WTC11 (cell line): ENCODE measurements at places on chromosomes 7 and 10.

DNA sequence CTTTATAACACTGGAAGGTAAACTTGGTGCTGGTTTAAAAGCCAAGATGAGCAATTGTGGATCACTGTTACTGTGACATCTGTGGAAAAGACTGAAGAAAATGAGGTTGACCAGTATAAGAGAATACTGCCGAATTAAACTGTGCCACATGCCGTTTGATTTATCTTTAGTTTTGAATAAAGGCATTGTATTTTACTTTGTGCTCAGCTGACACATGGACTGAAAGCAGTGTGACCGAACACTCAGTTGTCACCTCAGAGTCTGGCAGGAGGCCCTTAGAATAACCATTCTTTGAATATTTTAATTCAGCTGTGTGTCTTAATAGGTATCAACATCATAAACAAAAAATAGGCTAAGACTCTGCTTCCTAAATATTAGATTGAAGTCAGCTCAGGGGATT is 133.7 kb upstream of the GJD4 start:
- no peaks in the 10 kb centered on the region for H3K36me3 ChIP-seq
- no peak overlapping the region for H3K4me3 ChIP-seq
- H3K27ac ChIP-seq = peak overlapping the region; percentile 59; the same call in 1 of the 2 replicates
- peaks cover 67% of the 10 kb centered on the region for H3K4me1 ChIP-seq
- DNase-seq = no peak

DNA sequence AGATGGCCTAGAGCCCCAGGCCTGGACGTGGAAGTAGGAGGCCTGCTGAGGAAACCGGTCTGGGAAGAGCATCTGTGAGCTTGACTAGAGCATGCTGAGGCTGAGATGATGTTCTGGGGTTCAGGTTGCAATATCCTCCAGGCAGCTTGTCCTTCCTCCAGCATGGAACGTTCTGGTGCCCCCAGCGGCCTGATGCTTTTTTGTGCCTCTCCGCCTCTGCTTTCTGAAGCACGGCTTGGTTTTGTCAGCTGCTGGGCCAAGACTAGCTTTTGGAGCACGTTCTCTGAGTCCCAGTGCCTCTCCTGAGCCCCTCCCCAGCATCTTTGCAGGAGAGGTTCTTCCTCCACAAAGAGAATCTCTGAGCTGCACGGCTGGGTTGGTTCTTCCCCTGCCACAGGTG is 682.0 kb upstream of the FOXK1 start:
- no peaks in the 10 kb centered on the region for H3K36me3 ChIP-seq
- peaks cover 5% of the 10 kb centered on the region for H3K4me1 ChIP-seq
- H3K4me3 ChIP-seq = no peak overlapping the region
- no peak overlapping the region for H3K27ac ChIP-seq
- H3K27me3 ChIP-seq = no peaks in the 10 kb centered on the region
- DNase-seq = peak; percentile 22

DNA sequence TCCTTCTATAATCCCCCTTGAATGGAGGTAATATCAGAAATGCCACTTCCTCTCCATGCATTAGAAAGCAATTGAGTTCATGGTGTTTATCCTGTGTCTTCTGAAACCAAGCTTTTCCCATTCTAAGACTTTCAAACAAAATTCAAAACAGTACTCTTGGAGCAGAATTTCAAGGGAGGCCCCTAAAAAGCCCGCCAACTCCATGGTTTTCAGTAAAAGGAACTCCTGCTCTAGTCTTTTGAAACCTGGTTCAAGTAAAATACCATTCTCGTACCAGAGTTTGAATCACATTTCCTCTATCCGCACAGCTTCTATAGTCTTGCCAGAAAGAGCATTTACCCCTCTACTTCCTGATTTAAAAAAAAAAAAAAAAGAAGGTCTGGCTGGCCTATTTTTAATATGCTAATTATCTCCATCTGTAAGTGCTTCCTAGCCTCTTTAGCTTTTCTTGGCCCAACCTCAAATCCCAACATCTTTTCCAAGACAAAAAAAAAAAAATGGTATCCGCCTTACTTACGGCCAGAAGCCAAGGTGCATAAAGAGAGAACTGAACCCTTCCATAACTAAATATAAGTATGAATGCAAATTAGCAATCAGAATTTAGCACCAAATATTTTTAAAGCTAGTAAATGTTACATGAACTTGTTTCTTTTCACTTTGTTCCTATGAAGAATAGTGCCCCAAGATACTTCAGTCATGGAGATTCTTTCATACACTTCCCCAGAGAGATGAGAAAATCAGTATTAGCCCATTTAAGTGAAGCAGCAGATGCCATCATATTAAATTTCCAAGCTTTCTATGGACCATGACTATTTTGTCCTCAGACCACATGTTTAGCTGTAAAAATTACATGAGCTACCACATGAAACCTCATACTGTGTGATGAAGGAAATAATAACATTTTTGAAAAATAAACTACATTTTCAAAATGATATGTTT is 199.9 kb upstream of the FAM3C start:
- H3K36me3 ChIP-seq = peaks cover 12% of the 10 kb centered on the region
- H3K4me1 ChIP-seq = no peaks in the 10 kb centered on the region; the same call in 1 of the 2 replicates
- no peak for DNase-seq
- no peak overlapping the region for H3K4me3 ChIP-seq
- no peaks in the 10 kb centered on the region for H3K27me3 ChIP-seq
- H3K27ac ChIP-seq = no peak overlapping the region

DNA sequence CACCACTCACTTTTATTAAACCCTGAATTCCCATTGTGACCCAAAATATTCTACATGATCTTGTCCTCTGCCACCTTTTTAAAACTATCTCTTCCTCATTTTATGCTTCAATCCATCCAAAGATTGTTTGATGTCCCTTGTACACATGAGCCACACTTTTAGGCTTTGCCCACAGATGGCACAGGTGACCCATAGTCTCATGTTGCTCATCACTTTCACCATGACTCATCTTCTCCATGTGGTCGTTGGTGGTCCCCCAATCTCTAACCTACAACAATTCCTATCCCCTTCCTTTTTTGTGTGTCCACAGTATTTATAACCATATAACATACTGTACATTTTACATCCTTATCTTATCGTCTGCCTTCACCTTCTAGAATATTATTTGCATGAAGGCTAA is 271.5 kb upstream of the ZWINT start:
- no peak overlapping the region for H3K27ac ChIP-seq
- DNase-seq = no peak
- no peaks in the 10 kb centered on the region for H3K36me3 ChIP-seq
- H3K4me1 ChIP-seq = no peaks in the 10 kb centered on the region

DNA sequence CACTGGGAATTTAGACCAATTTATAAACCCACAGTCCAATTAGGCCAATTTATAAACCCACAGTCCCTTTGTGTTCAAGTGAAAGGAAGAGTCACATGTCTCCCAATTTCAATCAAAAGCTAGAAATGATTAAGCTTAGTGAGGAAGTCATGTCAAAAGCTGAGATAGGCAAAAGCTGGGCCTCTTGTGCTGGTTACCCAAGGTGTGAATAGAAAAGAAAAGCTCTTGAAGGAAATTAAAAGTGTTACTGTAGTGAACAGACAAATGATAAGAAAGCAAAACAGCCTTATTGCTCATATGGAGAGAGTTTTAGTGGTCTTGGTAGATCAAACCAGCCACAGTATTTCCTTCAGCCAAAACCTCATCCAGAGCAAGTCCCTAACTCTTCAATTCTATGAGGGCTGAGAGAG is 245.0 kb downstream of the HDAC9 start:
- H3K4me3 ChIP-seq = no peak overlapping the region
- no peak for DNase-seq
- no peaks in the 10 kb centered on the region for H3K36me3 ChIP-seq

GRCh38 chr10:91709394-91709798 is 76.5 kb upstream of the PPP1R3C start:
- DNase-seq = no peak
- H3K4me3 ChIP-seq = no peak overlapping the region
- no peaks in the 10 kb centered on the region for H3K36me3 ChIP-seq
- H3K27ac ChIP-seq = no peak overlapping the region

DNA sequence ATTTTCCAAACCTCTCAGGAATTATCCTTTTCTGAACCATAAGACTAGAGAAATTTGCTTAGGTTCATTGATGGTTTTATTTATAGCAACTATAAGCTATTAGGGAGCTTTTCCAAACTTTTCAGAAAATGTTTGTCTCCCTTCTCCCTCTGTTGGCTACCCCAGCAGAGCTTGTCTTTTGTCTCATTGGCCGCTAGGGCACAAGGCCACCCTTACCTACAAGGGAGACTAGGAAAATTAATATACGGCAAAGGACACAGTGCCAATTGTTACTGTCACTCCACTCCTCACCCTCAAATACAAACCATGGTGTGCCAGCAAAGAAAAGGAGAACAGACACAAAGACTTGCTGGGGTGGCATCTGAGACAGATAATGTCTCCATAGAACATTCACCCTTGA is 471.4 kb downstream of the XPNPEP1 start:
- peaks cover 32% of the 10 kb centered on the region for H3K27me3 ChIP-seq
- peaks cover 24% of the 10 kb centered on the region for H3K4me1 ChIP-seq
- no peak overlapping the region for H3K27ac ChIP-seq
- H3K4me3 ChIP-seq = no peak overlapping the region
- DNase-seq = no peak
- H3K36me3 ChIP-seq = no peaks in the 10 kb centered on the region
